Fibroblast of lung (primary cell): ENCODE measurements at places on chromosomes 7 and 10. TPM values are rescaled to one million over a fixed set of nuclear protein-coding genes. Genes with fewer than 3 reads are reported as not detected.

Gene ADCK2
- 7.1 and 9.5 TPM in 2 replicates for polyA plus RNA-seq

Gene FAM221A
- 1.1 and 1.5 TPM in 2 replicates for polyA plus RNA-seq

GRCh38 chr10:89283936-89284475, 17.8 kb upstream of the IFIT2 start:
- peak; percentile 81 for DNase-seq

DNA sequence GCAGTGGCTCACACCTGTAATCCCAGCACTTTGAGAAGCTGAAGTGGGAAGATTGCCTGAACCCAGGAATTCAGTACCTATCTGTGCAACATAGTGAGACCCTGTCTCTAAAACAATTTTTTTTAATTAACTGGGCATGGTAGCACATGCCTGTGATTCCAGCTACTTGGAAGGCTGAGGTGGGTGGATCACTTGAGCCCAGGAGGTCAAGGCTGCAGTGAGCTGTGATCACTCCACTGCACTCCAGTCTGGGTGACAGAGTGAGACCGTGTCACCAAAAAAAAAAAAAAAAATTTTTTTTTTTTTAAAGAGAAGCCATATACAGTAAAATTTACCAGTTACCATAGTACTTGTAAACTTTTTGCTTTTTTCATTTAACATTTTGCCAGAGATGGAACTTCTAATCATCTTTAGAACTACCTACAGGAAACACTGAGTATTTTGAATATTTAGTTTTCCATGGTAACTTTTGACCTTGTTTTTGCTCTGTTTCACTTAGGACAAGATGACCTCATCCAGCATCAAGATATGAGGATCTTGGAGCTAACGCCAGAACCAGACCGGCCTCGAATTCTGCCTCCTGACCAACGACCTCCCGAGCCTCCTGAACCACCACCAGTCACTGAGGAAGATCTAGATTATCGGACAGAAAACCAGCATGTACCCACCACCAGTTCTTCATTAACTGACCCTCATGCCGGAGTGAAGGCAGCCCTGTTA, 40.6 kb downstream of the MPLKIP start:
- DNase-seq, result no peak

DNA sequence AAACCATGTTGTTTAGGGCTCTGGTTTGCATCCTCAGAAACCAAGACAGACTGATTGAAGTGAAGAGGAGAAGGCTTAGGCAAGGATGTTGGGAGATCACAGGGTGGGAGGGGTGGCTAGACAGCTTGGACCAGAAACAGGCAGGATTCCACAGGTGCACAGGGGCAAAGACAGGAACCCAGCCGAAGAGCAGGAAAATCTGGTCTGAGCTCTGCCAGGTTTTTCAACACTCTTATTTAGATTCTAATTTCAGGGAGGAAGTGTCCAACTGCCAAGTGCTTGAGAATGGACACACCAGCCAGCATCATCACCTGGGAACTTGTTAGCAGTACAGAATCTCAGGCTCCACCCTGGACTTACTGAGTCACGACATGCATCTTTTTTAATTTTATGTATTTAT, 93.8 kb downstream of the MARCHF5 start:
- no peak for DNase-seq

DNA sequence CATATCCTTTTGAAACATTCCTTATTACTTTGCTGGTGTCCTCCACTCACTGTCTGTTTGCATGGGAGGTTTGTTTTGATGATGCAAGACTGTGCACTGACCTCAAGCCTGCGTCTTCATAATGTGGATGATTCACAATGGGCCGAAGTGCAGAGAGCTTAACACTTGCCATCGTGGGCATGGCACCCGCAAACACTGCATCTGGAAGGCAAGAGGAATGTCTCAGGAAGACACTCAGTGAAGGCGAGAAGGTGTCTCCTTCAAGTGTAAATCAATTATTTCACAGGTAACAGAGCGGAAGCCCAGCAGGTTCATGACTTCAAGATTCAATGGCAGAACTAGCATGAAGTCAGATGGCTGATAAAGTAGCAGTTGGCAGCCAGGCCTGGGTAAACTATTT, 98.1 kb downstream of the DPY19L1 start:
- peak; percentile 86 for DNase-seq

GRCh38 chr10:29239569-29240472, 49.0 kb upstream of the LYZL1 start:
- no peak for DNase-seq

GRCh38 chr7:74287303-74288033, 1.7 kb upstream of the CLIP2 start:
- DNase-seq, result no peak

DNA sequence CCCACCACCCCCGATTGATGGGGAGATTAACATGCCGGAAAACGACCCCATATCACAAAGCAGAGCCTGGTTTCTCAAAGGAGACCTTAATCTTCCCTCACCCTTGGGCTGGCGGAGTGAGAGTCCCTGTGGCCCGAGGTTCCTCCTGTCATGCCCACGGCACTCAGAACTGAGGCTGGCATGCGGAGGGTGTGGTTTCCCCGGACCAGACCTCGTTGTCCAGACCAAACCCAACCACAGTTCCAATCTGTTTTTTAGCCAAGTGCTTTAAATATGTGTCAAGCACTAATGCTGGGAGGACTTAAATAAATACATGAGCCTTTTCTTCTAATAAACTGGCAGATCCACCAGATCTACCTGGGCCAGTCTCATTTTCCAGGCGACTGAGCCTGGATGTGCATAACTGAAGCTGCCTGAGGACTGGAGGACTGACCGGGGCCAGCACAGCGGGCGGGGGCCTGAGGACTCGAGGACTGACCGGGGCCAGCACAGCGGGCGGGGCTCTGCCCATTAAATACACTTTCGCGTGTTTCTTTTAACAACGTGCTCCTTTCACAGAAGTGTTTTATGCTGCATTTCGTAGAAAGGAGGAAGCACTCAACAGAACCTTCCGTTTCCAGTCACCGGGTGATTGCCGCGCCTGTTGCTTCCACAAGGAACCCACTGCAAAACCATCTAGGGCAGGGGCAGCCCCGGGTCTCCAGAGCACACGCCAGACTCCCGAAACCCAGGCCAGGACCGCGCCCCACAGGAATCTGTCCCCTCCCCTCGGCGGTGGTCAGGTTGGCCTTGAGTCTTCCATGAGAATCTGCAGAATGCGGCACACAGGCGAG, 334.6 kb downstream of the PTPRN2 start:
- no peak for DNase-seq

DNA sequence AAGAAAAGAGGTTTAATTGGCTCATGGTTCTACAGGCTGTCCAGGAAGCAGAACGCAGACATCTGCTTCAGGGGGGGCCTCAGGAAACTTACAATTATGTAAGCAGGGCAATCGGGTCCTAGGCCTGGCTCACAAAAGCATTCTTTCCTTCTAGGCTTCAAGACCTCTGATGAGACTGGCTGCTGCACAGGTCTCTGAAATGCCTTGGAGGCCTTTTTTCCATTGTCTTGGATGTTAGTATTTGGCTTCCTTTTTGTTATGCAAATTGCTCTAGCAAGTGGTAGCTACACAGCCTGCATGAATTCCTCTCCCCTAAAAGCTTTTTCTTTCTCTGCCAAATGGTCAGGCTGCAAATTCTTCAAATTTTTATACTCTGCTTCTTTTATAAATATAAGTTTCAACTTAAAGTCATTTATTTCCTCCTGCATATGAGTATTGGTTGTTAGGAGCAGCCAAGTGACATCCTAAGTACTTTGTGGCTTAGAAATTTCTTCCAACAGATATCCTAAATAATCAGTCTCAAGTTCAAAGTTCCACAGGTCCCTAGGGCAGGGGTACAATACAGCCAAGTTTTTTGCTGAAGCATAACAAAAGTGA, 83.1 kb upstream of the SEMA3A start:
- peak; percentile 75 for DNase-seq
